Activated CD8-positive, alpha-beta memory T cell treated with anti-CD3 and anti-CD28 coated beads, Interleukin-2, amount 50 U/mL, for 48 hours (primary cell): ENCODE measurements at places on chromosomes 2 and 18.

- DNase-seq, result no peak
Observed at GRCh38 chr2:82993609-82994008, 1465.5 kb downstream of the SUCLG1 start.

- no peak for DNase-seq
Observed at GRCh38 chr2:147913701-147914480, 69.1 kb downstream of the ACVR2A start.

DNA sequence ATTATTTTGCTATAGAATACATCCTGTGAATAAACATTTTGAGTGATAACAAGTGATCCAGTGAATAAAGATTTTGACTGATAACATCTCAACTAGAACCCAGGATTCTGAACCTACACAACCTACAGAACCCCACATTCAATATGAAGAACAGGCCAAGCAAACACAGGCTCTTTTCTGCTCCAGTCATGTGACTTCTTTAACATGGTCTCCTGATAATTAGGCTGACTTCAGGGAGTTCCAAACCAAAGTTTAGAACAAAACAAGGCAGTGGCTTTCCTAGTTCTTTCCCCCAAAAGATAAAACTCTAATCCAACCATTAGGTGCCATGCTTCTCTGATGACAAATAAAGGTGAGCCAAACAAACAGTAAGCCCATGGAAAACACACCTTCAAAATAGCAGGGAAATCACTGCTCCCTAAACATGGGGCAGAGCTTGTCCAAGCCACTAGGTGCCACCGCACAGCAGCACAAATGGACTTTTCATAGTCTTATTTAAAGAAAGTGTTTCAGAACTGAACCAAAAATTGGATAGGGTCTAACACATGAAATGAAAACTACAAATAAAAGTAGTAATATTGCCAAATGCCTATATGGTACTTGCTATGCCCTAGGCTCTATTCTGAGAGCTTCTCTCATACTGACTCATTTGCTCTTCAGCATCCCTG is 95.3 kb downstream of the EVA1A start:
- DNase-seq, result no peak

- no peak for DNase-seq
Observed at GRCh38 chr18:77341527-77342325, 92.1 kb downstream of the GALR1 start.

DNA sequence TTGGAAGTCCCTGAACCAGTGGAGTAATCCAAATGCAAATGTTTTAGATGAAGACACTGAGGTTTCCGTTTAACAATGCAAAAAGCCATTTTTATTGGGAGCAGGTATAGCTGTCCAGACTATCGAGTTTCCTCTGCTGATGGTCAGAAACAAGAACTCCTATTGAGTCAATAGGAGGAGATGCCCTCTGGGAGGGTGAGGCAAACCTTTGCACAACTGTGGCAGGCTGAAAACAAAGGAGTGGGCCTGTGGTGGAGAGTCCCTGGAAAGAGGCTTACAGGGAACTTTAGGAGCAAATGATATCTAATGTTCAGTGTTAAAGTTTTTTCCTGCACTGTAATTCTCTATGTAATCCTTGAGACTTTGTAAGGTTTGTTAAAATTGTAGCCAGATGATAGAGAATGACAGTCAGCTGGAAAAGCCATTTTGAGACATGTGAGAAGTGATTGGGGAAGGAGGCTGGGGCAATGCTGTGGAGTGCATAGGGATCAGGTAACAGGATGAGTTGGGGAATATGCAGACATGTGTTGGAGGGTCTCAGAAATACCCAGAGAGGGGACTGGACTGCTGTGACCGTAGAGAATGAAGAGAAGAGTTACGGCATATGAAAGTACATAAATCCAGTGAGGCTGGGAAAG is 15.1 kb upstream of the EML4 start:
- no peak for DNase-seq

- no peak for DNase-seq
Observed at GRCh38 chr2:3154146-3154545, 223.5 kb downstream of the EIPR1 start.

DNA sequence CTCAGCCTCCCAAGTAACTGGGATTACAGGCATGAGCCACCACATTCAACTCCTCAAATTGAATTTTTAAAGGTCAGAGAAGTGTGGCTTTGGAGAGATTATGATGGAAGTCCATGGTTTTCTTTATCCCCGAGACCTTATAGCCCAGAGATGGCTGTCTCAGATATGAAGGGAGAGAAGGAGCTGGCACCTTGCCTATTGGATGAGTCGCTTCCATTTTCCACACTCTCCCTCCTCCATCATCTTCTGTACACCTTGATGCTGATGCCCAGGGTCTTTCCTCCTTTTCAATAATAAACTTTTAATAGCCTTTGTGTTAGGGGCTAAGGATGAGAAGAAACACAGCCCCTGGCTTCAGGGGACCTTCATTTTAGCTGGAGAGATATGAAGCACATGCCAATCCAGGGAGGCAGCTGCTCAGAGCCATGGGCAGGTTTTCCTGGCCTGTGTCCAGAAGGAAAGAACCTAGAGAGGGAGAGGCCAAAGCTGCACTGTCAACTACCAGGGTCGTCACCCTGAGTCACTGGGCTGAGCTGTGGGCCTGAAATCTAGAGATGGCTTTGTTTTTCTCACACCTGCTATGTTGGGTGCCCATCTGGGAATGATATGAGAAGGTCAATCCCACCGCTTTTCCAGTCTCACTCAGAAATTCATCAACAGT is 146.0 kb upstream of the SERTAD2 start:
- no peak for DNase-seq

- no peak for DNase-seq
Observed at GRCh38 chr2:65922030-65922429, 489.6 kb upstream of the SPRED2 start.

DNA sequence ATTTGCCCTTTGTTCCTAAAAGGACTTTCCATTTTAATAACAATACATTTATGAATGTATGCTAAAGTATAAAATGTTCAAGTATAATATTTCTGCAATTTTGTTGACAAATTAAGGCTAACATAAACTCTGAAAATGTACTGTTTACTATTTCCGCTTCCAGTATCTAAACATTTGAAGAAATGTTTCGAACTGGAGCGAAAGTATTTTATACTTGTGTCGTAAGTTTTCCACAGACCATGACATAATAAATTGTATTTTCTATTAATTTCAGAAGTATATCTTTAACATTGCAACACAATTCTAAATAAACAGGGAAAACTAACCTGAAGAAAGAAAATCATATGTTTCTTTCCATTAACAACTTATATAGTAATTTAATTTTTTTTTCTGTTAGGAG is 146.3 kb downstream of the CALCRL start:
- DNase-seq, result no peak

DNA sequence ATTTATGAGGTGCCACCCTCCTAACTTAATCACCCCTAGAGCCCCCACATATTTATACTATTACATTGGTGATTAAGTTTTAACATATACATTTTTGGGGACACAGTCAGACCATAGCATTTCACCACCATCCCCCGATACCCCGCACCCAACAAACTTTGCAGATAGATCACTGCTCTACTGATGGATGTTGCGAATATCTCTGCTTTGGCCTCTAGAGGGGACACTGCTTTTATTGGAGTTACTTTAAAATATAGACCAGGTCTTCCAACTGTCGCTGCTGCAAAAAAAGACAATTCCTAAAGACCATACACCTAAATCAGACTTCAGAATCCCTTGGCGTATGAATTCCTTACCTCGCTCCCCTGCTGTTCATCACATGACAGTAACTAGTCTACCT is 115.8 kb upstream of the FSHR start:
- no peak for DNase-seq

DNA sequence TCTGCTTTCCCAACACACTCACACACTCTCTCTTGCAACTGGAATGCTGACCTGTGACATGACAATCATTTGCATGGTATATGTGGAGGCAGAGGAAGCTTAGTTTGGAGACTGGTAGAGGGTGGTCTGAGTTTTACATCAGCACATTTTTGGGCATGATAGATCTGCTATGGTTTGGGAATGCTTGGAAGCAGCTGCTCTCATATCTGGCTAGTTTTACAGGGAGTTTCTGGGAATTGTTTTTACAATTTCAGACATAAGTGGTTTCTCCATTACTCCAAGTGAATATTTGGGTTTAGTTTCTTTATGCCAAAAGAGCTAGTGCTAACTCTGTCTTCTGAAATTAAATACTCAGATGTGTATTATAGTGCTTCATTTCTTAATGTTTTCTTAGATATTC is 977.6 kb downstream of the SUCLG1 start:
- DNase-seq, result no peak

GRCh38 chr18:77784759-77785379 is 535.2 kb downstream of the GALR1 start:
- no peak for DNase-seq

DNA sequence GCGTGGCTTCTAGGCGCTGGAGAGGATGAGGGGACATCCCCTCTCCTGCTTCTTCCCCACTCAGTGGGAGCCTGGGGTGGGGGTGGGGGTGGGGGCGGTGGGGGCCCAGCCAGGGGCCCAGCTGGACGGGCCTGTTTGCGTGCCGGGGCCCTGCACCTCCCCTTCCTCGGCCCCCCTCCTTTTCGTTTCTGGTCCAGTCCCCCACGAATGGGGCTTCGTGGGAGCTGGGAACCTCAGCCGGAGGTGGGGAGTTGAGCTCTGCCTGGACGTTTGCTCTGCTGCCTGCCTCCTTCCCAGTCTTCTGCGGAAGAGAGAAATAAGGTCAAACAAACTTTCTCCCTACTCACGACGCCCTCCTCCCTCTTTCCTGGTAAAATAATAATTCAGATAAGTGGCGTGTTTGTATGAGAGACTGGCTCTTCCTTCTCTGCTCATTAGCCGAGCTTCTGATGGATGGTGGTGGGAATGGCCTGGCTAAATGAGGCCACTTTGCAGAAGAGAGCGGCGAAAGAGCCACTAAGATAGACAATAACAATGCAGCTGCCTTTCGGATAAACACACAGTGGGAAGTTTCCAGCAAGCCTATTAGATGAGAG is 782 bp downstream of the MTA3 start:
- DNase-seq, result peak; percentile 57

- DNase-seq, result no peak
Observed at GRCh38 chr18:67282796-67283195, 233.7 kb downstream of the DSEL start.

GRCh38 chr18:11467611-11468010 is 141.8 kb upstream of the SLC35G4 start:
- DNase-seq, result no peak

GRCh38 chr2:48849770-48850169 is 94.2 kb upstream of the LHCGR start:
- no peak for DNase-seq

DNA sequence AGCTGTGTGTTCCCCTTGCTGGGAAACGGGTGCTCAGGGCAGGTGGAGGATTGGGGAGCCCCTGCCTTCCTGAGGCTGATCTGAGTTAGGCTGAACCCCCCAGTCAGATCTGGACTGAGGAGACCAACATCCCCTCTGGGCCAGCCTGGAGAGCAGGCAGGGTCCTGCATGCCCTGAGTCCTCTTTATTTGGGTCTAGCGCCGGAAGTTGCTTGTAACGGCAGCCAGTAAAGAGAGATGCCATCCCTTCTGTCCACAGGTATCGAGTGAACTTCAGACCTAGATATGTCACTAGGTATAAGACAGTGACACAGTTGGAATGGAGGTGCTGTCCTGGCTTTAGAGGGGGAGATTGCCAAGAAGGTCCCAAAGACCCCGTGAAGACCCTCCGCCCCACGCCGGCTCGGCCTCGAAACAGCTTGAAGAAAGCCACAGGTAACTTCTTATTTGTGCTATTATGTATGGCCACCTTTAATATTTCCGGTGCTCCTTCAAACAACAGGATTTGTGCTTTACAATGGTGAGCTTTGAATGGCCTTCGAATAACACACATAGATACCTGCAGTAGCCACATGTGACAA is 38.0 kb downstream of the EMILIN2 start:
- peak; percentile 44 for DNase-seq

DNA sequence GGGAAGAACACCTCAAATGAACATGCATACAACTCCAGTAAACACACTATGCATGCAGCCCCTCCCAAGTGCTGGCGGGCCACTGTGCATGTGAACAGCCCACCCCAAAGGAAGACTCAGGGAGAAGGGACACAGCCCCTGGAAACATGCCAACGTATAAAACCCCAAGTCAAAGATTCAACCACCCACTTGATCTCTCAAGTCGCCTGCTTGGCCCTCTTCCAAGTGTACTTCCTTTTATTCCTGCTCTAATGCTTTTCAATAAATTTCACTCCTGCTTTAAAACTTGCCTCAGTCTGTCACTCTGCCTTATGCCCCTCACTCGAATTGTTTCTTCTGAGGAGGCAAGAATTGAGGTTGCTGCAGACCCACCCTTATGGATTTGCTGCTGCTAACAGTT is 139.1 kb downstream of the C1D start:
- DNase-seq, result no peak

GRCh38 chr2:10521356-10522169 is 73.4 kb upstream of the ODC1 start:
- DNase-seq, result peak; percentile 42

DNA sequence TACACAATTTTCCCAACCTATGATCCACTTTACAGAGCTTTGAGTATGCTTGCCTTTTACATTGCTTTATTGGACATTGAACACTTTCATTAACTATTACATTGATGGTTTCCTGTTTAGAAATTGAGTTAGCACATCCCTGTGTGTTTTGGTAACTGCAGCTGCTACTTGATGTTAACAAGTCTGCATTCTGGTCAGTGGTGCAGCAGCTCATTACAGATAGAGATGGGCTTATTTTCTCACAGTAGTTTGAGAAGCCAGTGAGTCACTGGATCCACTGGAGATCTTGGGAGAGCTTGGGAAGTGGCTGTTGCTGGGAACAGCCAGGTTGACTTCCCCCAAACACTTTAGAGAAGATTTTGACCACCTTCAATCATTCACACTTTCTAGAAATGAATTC is 150.5 kb downstream of the ARHGAP15 start:
- DNase-seq, result no peak

DNA sequence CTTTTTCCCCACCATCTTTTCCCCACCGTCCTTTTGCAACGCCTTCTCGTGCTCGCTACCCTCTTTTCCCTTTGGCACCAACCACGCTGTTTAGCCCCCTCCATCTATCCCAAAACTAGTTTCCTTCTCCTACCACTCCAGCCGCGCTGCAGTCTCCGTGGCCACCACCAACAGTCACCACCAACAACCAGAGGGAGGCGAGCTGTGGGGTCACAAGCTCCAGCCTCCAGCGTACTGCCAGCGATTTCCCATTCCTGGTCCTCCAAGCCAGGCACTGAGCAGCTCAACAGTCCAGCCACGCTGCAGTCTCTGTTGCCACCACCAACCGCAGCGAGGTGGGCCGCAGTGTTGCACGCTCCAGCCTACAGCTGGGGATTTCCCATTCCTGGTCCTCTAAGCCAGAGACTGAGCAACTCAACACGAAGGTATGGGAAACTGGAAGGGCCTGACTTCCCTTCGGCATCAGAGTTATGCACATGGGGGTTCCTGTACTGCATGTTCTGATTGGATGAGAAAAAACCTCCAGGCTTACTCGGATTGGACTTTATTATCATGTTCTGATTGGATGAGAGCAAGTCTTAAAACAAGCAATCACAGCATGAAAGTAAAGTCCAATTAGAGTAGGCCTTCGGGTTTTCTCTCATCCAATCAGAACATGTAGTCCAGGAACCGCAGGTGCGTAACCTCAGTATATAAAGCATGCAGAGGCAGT is 42.3 kb upstream of the IMP4 start:
- no peak for DNase-seq
